T-cell (primary cell): ENCODE measurements at places on chromosomes 3 and 15. TPM values are rescaled to one million over a fixed set of nuclear protein-coding genes. Genes with fewer than 3 reads are reported as not detected.

GRCh38 chr15:73517566-73517965 is 74.6 kb downstream of the REC114 start:
- no peak for DNase-seq

DNA sequence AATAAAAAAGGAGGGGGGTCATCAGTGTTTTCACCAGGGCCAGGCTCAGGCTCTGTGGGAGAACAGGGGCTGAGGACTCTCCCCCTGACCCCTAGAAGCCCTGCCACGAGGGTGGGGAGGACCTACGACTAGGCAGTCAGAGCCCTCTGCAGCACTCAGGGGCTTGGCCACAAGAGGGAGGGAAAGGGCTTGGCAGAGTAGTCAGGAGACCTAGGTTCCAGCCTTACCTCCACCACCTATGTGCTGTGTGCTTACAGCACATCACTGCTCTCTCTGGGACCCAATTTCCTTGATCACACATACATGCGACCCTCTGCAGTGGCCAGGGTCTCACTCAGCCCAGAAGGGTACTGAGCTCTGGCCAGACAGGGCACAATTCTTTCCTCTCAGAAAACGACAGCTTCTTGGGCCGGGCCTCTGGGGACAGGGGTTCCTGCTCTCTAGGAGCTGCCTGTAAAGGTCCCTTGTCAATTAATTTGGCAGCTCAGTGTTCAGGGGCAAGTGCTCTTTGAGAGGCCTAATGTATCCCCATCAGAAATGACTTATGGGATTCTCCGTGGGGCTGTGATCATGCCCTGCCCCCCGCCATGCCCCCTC is 16.4 kb upstream of the SKIC8 start:
- no peak for DNase-seq

- DNase-seq, result no peak
These were observed 20.6 kb upstream of the SLC4A7 start for GRCh38 chr3:27504749-27505148.

GRCh38 chr3:43503067-43503728 is 118.6 kb downstream of the ANO10 start:
- no peak for DNase-seq

DNA sequence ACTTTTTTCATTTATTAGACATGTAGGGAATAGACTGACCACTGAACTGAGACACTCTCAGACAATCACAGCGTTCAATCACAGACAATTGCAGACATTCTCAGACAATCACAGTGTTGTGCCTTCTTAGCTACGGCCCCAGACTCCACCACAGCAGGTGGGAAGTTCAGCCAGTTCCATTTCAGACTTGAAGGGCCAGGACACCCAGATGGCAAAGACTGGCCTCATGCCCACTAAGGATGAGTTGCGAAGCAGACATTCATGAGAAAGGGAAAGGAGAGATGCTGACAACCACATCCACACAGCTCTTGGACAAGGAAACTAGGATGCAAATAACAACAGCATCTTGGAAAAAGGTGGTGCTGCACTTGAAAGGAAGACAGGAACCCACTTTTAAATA is 21.9 kb upstream of the ALDH1L1 start:
- DNase-seq, result no peak

The NEK10 gene
- 0.73 TPM for total RNA-seq

The ZSCAN2 gene
- 15.5 TPM for total RNA-seq

The TNFSF10 gene
- total RNA-seq, result 40.2 TPM

The GOLGA6L2 gene
- total RNA-seq, result not detected

The IL12A gene
- 0.64 TPM for total RNA-seq

The KLHL25 gene
- total RNA-seq, result 13.6 TPM
